ENCODE measurements at places on chromosomes 5 and 9. TPM values are rescaled to one million over a fixed set of nuclear protein-coding genes. Genes with fewer than 3 reads are reported as not detected.

Gene NUTM2G
- total RNA-seq = not detected

Gene SH2D3C
- not detected for total RNA-seq

Gene BTF3
- 205 TPM for total RNA-seq

Gene SLC34A1
- total RNA-seq = not detected

Gene GPR150
- 0.66 TPM for total RNA-seq

Gene APBA1
- total RNA-seq = 21.0 TPM

Gene TLE4
- total RNA-seq = 13.1 TPM

Gene SPINK5
- not detected for total RNA-seq

Gene AIF1L
- total RNA-seq = 3.1 TPM

Gene SIT1
- total RNA-seq = not detected

Gene ODF2
- 19.8 TPM for total RNA-seq

Gene GRAMD2B
- total RNA-seq = 10.6 TPM

Gene FBP2
- not detected for total RNA-seq

Measured in smooth muscle cell of trachea (primary cell).